ENCODE measurements at places on chromosomes 5 and 9. TPM values are rescaled to one million over a fixed set of nuclear protein-coding genes. Genes with fewer than 3 reads are reported as not detected.

DNA sequence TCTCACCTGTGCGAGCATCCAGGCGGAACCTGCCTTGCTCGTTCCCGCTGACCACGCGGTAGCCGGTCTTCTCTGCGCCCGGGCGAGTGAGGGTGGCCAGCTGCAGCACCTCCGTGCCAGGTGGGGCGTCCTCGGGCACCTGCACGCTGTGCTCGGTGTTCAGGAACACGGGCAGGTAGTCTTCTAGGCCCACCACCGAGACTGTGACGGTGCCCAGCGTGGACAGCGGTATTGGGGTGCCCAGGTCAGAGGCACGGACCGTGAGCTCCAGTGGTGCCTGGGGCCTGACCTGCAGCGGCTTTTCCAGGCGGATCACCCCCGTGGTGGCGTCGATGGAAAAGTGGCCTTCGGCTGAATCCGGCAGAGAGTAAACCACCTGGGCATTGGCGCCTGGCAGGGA lies 59.5 kb downstream of the FAT2 start:
- no peaks in the 10 kb centered on the region for H3K4me1 ChIP-seq
- no peaks in the 10 kb centered on the region for H3K27me3 ChIP-seq
- H3K4me3 ChIP-seq, result no peak overlapping the region
- H3K36me3 ChIP-seq, result no peaks in the 10 kb centered on the region
- DNase-seq, result no peak

- H3K4me3 ChIP-seq, result no peak overlapping the region
- peaks cover 8% of the 10 kb centered on the region for H3K4me1 ChIP-seq
- peaks cover 3% of the 10 kb centered on the region for H3K27me3 ChIP-seq
Observed at GRCh38 chr5:124935065-124935464, 188.6 kb upstream of the ZNF608 start.

DNA sequence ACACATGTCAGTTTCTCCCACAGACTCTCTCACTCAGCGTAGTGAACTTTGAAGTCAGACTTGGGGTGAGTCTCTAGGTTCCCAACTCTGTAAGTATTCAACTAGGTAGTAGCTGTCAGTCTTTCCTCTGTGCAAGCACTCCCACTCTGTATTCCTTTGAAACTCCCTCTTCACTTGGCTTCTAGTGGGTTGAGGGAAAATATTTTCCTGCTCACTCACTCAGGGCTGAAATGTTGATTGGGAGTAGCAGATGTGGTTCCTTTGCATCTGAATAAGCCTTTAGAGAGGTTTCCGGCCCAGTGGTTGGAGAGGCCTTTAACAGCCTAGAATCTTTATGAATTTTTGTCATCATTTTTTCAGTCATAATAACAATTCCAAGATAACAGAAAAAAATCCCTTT lies 18.1 kb upstream of the ARRDC3 start:
- peaks cover 3% of the 10 kb centered on the region for H3K27me3 ChIP-seq
- H3K36me3 ChIP-seq, result peaks cover 2% of the 10 kb centered on the region
- no peak overlapping the region for H3K27ac ChIP-seq
- DNase-seq, result no peak

DNA sequence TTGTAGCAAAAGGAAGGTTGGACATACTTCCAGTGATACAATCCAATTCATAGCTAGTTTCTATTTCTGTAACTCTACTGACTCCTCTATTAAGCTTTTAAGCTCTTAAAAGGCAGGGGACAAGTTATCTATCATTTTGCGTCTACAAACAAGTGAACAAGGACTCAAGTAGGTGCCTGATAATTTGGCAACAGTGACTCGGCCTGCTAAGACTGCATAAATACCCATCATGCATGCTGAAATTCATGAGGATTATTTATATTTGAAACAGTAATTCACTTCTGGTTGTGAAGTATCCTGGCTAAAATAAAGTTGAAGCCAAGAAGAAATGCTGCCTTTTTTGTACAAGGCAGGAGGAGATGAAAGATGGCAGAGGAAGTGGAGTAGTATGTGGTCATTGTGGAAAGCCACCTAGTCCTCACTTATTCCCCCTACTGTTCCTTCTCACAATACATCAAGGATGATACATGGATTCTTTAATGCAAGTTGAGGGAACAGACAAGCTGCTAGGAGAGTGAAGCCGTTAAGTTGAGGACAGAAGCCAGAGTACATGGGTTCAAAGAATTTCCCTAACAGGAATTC lies 74.0 kb downstream of the MRPS27 start:
- no peak overlapping the region for H3K4me3 ChIP-seq
- no peak for DNase-seq

The FOXI1 gene
- total RNA-seq, result not detected

The SPINK7 gene
- not detected for total RNA-seq

The CERCAM gene
- total RNA-seq, result 2.2 TPM

The MRPL41 gene
- total RNA-seq, result 54.6 TPM

The OR1Q1 gene
- total RNA-seq, result not detected

The SLC4A9 gene
- total RNA-seq, result not detected
